Mesendoderm (in vitro differentiated cells): ENCODE measurements at places on chromosomes 6 and 20.

GRCh38 chr6:165594584-165595333 is 68.3 kb downstream of the PDE10A start:
- DNase-seq, result no peak

GRCh38 chr20:22404419-22405170 is 179.8 kb downstream of the FOXA2 start:
- no peak for DNase-seq

- peak; percentile 18 for DNase-seq
These were observed 223.0 kb upstream of the SYNCRIP start for GRCh38 chr6:85865420-85866369.

DNA sequence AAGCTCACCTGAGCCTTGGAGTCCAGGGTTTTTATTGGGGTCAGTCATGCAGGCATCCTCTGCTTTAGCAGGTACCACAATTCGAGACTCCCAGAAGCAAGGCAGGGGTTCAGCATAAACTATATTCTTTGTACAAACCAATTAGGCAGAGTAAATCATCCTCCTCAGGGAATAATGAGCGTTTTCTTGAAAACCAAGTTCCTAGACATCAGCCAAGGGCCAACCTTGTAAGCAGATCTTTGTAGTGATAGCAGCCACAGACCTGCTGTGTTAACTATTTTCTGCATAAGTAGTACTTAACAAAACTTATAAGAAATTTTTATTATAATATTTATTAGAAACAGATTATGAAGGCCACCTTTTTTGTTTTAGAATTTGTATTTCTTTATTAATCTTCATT is 74.7 kb downstream of the STXBP5 start:
- DNase-seq, result no peak

DNA sequence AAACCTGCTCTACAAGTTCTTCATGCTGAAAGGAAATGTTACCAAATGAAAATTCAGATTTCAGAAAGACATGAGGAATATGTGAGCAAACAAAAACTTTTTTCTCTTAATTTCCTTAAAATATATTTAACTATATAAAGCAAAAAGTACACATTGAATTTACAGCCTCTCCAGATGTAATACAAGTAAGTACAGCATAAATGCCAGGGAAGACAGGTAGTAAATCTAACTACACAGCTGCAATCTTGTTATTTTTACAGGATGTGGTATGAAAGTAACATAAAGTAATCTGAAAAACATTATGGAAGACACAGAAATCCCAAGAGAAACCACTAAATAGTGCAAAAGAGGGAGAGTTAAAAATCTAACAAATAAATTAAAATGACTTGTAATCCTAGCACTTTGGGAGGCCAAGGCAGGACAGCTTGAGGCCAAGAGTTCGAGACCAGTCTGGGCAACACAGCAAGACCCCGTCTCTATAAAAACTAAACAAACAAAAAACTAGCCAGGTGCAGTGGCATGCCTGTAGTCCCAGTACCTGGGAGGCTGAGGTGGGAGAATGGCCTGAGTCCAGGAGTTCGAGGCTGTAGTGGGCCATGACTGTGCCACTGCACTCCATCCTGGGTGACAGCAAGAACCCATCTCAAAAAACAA is 50.7 kb downstream of the FAM8A1 start:
- no peak for DNase-seq

DNA sequence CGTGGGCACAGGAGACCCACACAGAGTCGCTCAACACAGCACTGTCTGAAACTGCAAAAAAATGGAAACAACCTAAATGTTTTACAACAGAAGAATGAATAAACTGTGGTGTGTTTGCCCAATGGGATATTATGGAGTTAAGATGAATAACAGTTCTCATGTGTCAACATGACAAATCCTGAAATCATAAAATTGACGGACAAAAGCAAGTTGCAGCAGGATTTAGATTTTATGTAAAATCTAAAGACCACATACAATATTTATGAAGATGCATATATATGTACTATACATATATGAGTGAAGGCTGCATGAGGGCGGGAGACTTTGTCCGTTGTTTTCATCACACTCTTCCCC is 79.7 kb downstream of the GRM4 start:
- DNase-seq, result no peak

- DNase-seq, result peak; percentile 38
These were observed 864 bp upstream of the CEBPB start for GRCh38 chr20:50189681-50190250.

GRCh38 chr20:40957265-40957760 is 71.3 kb upstream of the TOP1 start:
- no peak for DNase-seq

DNA sequence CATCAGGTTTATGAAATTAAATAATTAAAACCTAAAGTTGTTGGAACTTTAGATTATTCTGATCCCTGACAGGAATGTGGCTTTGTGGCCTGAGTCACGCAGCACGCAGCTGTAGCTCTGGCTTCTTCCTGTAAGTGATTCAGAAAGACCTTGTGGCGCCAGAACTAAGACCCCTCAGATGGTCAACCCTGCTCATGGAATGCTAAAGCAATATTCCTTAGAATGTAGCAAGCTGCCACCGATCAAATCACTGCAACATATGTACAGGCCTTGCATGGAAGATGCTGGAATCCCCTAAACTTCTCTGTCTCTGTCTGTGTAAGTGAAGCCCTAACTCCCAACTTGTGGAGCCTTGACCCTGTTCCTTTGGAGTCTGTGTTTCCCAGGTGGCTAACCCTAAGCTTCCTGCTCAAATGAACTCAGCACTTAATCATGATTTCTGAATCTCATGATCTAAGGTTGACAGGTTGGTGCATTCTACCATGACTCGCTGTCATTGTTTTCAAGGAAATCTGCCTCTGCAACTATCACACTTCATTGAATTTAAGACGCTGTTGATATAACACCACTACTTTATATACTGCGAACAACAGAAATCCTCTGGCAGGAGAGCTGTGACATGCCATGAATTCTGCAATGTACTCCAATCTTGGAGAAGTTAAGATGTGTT is 111.2 kb upstream of the CST7 start:
- DNase-seq, result no peak

- no peak for DNase-seq
These were observed 101.2 kb downstream of the PXDC1 start for GRCh38 chr6:3650076-3650958.

- peak; percentile 74 for DNase-seq
These were observed 660.4 kb downstream of the CD109 start for GRCh38 chr6:74356391-74356790.

GRCh38 chr6:84018453-84019061 is 15.0 kb upstream of the MRAP2 start:
- peak; percentile 27 for DNase-seq

DNA sequence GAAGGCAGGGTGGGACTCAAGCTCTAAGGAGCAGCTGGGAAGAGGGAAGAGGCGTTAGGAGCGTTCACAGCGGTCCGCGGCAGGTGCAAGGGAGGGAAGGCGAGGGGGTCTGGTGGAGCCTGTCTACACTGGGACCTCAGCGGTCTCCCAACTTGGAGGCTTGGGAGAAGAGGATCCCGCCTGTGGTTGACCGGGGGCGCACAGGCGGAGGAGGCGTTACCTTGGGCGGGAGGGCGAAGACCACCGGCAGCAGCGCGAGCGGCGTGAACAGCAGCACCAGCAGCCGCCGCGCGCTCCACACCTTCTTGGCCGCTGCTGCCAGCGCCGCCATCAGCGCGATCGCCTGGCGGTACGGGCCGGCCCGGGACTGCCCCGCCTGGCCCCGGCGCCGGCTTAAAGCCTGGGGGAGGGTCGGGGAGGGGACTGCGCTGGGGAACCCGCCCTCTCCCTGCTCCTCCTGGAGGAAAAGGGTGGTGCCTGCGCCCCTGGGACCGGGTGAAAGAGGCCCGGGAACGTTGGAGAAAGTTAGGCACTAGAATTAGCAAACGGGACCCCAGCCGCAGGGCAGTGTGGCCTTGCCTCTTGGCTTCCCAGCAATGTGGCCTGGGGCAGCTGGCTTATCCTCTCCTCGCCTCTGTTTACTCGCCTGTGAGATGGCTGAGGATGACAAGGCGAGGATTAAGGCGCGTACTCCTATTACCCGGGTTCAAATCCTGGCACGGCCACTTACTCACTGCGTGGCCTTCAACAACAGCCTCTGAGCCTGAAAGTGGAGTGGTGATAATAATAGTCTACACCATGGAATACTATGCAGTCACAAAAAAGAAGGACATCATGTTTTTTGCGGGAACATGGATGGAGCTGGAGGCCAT is at the start of gene SLC13A3:
SLC13A3 (minus strand) TSS at position 369 of the 872 bp plus-strand sequence; CDS start at position 331, 38 bp downstream.
- peak; percentile 64 for DNase-seq

- peak; percentile 35 for DNase-seq
These were observed 724.8 kb downstream of the HACE1 start for GRCh38 chr6:104134876-104135275.
